HCT116 (cell line): ENCODE measurements at places on chromosomes 11 and 22.
A peak's percentile ranks its signal among the peaks of the same experiment; 100 is the strongest.

DNA sequence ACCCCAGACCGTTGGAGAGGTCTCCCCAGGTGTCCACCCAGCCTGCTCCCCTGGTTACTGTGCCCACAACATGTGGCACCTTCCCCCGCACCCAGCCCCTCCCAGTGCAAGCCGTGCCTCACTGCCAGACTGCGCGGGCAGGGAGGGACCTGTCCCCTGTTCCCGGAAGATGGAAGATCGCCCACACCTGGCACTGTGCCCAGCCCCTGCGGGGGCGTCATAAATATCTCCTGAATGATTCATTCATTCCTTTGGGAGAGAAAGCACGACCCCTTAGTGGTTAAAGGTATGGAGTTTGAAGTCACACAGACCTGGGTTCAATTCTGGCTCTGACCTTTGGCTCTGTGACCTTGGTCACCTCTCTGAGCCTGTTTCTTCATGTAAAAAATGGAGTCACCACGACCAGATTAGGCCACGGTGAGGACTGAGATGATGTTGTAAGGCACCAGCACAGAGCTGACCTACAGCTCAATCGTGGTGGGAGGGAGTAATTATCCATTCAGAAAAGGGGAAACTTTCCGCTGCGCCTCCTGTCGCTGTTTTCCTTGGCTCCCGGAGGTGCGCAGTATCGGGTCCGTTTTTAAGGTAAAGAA lies 497 bp upstream of the SYT12 start:
- peak; percentile 75 for DNase-seq

- DNase-seq: no peak
Measured at GRCh38 chr11:46504817-46505613, 88.8 kb downstream of the AMBRA1 start.

GRCh38 chr22:30804626-30805025 lies 110.0 kb downstream of the OSBP2 start:
- DNase-seq: no peak

DNA sequence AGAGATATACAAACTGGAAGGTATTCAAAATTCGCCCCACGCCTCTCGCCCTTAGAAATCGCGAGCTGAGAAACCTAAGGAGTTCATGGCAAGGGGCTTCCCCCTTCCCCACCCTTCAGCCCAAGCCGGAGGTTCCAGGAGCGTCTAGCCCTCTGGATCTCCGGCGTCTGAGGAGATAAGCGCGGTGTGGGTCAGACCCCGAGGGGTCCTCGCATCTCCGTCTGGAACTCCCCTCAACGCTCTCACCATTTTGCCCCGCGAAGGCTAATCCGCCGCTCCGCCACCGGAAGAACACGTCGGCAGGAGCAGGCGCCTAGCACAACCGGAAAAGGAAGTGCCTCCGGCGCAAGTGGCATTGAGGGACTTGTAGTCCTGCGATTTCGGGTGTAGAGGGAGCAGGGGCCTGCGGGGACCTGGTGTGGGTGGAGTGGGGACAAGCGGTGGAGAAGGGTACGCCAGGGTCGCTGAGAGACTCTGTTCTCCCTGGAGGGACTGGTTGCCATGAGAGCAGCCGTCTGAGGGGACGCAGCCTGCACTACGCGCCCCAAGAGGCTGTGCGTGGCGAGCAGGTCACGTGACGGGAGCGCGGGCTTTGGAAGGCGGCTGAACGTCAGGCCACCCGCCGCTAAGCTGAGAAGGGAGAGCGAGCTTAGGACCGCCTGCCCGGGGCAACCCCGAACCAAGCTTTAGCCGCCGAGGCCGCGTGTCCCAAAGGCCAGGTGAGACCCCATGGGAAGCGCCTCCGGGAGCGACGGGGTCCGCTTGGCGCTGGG lies at the start of the genes FEN1 and TMEM258:
Gene FEN1 (plus strand): TSS at position 602 of the 773 bp plus-strand sequence. CDS start 2,451 bp downstream, outside the sequence.
Gene TMEM258 (minus strand): TSS at position 290 of the 773 bp plus-strand sequence. CDS start 41 bp downstream, at position 249.
- DNase-seq: peak; percentile 88

- no peak for DNase-seq
Measured at GRCh38 chr22:24176630-24177029, 4.7 kb upstream of the SUSD2 start.

GRCh38 chr11:61826930-61827570 lies 1.1 kb upstream of the FADS2 start:
- DNase-seq: no peak
